Amygdala (tissue), 56 donors: ENCODE measurements at places on chromosomes 4 and X.

DNA sequence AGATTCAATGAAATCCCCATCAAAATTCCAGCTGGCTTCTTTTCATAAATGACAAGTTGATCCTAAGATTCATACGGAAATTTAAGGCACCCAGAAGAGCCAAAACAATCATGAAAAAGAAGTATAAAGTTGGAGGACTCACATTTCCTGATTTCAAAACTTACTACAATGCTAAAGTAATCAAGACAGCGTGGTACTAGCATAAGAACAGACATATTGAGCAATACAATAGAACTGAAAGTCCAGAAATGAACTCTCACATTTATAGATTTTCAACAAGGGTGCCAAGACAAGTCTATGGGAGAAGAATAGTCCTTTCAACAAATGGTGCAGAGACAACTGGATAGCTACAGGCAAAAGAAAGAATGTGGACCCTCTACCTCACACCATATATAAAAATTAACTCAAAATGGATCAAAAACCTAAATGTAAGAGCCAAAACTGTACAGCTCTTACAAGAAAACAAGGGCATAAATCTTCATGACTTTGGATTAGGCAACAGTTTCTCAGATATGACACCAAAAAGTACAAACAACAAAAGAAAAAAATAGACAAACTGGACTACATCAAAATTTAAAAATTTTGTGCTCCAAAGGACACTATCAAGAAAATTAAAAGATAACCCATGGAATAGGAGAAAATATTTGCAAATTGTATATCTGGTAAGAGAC is 28.5 kb downstream of the SASH3 start:
- DNase-seq = no peak

DNA sequence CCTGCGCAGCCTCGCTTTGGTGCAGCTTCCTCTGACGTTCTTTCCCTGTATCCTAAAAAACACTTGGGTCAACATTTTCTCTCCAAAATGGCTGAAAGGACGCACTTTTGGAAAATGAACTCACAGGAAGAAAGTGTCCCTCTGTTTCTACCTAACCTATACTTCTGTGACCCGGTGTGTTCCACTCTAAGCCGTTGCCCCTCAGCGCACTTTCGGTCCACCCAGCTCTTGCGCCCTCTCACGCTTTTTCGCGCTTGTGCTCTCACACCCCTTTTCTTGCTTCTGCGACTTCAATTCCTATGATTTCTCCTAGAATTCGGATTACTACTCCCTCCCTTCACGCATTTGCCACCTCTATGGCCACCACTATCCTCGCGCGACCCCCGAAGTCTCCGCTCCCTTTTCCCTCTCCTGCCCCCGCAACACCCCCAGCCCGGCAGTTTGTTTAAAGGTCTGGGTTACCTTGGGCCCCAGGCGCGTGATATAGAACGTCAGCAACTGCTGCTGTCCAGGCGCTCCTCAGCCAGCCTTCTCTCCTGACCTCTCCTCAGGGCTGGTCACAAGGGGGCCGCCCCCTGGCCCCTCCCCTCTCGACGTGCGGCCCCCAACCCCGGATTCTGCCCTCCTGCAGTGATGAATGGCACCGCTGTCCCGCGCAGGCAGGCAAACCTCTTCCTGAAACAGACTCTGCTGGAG is at the start of gene USP51:
Gene USP51 (minus strand): TSS at position 535 of the 696 bp plus-strand sequence. CDS start 909 bp downstream, outside the sequence.
- no peak for DNase-seq

- no peak for DNase-seq
Measured at GRCh38 chr4:130995988-130996387, 1900.0 kb downstream of the C4orf33 start.

DNA sequence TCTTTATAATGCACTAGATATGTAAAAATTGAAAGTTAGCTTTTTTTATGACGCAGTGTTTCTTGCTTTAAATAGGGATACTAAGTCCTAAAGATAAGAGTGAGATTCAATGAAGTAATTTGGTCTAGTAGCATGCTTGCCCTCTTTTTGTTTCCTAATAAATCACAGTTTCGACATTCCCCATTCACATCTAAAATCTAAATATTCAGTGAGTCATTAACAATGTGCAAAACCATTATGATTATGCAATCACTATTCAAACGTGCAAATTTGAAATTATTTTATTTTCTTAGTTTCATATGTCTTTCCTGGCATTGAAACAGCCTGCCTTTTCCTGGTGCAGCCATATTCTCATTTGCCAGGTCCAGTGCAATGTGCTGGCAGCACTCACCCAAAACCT is 1350.5 kb upstream of the PABPC4L start:
- no peak for DNase-seq

DNA sequence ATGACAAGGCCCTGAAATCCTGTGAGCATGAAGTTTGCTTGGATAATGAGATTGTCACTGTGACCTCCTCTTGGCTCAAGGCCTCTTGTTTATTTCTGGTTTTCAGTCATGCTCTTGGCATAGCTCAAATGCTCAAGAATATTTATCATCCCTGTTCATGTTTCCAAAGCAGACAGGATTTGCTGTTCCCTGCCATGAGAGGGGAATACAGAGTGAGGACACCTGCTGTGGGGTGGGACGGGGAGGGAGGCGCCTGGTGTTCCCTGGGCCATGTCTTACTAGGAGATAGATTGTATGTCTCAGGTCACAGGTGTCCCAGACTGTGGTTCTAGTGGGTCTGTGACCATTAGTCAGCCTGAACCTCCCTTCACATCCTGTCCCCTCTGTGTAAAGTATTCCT is 34.9 kb upstream of the SH3RF1 start:
- no peak for DNase-seq

DNA sequence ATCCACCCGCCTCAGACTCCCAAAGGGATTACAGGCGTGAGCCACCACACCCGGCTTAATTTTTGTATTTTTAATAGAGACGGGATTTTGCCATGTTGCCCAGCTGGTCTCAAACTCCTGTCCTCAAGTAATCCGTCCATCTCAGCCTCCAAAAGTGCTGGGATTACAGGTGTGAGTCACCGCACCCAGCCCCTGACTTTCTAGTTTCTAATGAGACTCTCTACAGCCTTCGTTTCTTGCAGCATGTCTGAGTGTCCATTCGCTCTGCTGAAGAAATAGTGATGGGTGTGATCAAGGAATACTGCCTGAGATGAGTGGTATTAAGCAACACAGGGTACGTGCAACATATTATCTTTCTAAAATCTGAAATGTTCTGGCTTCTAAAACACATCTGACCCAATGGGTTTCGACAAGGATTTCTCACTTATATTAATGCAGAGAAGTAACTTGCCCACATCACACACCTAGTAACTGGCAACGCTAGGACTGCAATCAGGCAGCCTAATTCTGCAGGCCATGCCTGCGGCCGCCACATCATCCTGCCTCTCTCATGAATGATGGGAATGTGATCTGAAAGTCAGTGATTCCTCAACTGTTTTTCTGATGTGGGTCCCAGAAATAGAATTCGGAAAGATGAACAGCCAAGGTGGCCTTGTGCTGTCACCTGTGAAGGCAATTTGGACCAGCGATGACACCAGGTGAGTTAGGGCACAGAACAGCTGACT is 74.3 kb downstream of the RBM47 start:
- DNase-seq = no peak

DNA sequence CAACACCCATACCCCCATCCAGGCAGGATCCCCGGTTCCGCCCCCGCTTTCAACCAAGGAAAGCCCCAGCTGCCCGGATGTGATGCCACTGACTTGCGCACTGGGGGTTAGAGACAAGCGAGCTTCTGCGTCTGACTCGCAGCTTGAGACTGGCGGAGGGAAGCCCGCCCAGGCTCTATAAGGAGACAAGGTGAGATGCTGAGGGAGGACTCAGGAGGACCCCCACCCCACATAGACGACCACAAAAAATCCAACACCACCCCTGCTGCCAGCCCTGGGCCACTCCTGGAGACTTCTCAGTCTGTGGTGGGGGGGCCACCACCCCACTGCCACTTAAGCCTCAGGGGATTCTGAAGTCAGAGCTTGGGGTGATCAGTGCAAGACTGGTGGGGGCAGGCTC is at the start of gene MAGEA4:
Gene MAGEA4 (plus strand): TSS at position 110 of the 400 bp plus-strand sequence. CDS start 10,776 bp downstream, outside the sequence.
- no peak for DNase-seq

GRCh38 chrX:136047016-136047642 is 61.9 kb downstream of the SLC9A6 start:
- DNase-seq = no peak

- no peak for DNase-seq
Measured at GRCh38 chrX:109632906-109633504, 8.0 kb upstream of the KCNE5 start.

GRCh38 chr4:185774845-185775680 is 36.9 kb downstream of the SORBS2 start:
- no peak for DNase-seq

GRCh38 chrX:30150196-30150895 is 65.0 kb upstream of the MAGEB2 start:
- no peak for DNase-seq

GRCh38 chrX:1734806-1735205 is 119.9 kb downstream of the ASMT start:
- DNase-seq = no peak

DNA sequence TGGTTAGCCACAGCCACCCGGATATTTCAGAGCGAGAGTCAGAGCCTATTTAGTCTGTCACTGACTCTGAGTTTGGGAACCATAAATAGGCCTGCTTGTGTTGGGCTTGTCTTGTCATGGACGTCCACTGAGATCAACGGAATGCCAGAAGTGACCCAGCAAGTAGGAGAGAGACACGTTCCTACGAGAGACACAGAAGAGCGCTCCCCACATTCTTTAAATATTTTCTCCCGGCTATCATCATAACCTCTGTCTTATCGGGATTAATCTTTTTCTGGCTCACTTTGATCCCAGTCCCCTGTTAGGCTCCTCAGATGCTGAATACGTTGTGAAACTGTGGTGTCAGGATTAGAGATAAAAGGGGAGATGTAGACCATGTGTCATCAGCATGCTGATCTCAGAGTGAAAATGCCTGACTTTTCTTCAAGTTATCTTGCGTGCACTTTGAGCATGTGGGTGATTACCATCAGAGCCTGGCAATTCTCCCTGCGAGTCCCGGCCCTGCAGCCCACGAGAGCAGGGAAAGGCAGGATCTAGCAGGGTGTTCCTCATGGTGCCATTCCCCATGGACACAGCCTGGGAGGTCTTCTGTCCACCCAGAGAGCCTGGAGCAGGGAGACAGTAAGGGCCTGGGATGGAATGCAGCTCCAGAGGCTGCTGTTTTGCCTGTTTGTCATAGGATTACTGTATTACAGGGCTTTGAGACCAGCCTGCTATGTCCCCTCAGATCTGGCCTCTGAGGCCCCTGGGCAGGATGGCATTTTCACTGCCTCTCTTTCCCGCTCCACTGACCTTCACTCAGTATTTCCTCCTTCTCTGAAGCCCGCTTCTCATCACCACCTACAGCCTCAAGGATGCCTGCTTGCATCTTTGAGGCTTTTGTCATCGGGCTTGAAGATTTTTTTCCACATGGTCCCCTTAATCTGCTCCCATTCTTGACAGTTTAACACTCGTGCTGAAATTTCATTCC is 2.8 kb upstream of the TENM3 start:
- no peak for DNase-seq

DNA sequence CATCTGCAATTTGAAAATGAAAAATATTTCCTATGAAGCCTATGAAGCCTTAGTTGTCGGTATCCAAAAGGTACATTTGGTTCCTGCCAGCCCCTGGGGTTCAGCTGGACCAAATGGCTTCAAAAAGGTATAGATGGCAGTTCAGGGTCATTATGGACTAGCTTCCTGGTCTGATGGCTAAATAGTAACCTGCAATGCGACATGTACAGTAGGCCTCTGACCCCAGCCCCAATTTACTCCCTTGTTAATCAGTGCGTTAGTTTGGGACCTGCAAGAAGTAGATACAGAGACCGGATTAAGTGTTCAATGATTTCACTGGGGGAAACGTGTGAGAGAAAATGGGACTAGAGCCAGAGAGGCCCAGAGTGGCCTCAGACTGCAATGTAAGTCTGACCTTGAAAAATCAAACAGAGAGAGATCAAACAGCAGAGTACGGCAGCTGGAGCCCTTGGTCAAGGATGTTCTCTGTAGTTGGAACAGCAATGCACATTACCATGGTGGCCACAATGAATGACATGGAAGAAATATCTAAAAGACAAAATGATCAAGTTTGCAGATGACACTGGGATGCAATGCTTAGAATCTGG is 115.0 kb upstream of the MBNL3 start:
- DNase-seq = no peak

DNA sequence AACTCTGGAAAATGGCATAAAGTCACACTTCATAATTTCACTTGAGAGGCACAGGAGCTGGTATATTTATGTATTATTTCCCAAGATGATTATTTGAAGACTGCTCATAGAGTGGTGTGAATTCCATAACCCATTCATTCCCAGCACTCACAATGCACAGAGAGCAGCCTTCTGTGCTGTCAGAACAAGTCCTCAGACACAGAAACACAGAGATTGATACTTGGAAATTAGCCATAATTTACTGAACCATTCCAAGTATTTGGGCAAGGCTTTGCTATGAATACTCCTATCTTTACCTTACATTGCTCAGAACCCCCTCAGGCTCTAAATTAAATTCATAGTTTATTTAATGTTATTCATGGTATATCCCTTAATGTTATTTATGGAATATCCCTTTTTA is 53.6 kb downstream of the PABPC4L start:
- DNase-seq = no peak

GRCh38 chr4:122583906-122584305 is 37.0 kb downstream of the IL21 start:
- no peak for DNase-seq

GRCh38 chr4:174201871-174202270 is 81.6 kb downstream of the FBXO8 start:
- DNase-seq = no peak

- DNase-seq = no peak
Measured at GRCh38 chr4:84221704-84222103, 277.4 kb downstream of the NKX6-1 start.

DNA sequence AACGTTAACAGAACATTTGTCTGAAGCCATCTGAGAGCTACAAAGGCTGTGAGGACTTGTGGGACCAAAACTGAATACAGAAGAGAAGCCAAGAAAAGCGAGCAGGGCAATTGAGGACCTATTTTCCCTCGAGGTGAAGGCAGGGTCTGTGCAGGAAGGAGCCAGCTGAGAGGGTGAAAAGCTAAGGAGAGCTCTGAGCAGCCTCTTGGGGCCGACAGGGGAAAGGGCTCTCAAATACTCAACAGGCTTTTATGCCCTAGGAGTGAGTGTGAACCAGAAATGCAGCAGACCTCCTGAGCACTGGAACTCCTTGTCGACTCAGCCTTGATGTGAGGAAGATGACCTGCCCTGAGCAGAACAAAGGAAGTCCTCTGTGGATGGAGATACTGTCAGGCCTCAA is 54.2 kb downstream of the C4orf50 start:
- no peak for DNase-seq
